ENCODE measurements at places on chromosomes 3 and 15. TPM values are rescaled to one million over a fixed set of nuclear protein-coding genes. Genes with fewer than 3 reads are reported as not detected.

DNA sequence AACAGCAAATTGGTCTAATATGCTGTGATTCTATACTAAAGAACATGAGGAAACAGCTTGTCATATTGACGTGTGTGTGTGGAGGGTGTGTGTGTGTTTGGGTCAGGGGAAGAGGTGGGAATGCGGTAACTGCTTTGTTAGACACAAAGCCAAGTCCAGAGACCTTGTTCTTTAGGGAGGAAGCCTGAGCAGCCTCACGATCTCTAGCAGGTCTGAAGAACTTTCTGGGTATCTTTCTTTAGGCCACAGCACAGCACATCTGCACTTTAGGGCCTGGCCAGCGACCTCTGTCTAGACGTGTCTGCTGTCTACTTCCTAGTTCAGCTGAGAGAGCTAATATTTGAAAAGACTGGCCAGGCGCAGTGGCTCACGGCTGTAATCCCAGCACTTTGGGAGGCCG lies 220.0 kb upstream of the TPRG1 start:
- peaks cover 5% of the 10 kb centered on the region for H3K4me1 ChIP-seq
- H3K27me3 ChIP-seq, result peaks cover 10% of the 10 kb centered on the region
- peaks cover 7% of the 10 kb centered on the region for H3K36me3 ChIP-seq
- H3K27ac ChIP-seq, result no peak overlapping the region
- no peak for DNase-seq

- H3K4me1 ChIP-seq, result peaks cover 11% of the 10 kb centered on the region
- DNase-seq, result no peak
- no peak overlapping the region for H3K27ac ChIP-seq
Observed at GRCh38 chr3:44999782-45000181, 23.7 kb downstream of the EXOSC7 start.

DNA sequence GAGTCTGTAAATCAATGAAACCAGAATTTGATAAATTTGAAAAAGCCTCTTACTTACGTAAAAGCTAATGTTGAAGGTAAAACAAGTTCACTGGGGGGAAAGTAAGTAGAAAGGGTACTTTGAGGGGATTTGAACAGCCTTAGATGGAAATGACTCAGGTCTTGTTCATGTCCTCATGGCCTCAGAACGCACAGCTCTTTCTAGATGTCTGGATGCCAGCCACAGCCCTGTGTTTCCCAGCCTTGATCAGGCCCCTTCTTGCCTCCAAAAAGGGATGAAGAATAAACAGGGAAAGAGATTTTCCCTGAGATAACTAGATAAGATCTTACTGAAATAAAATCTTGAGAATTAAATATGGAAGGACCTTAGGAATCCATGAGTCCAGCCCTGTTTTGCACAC lies 237.1 kb upstream of the GOLGA6L4 start:
- H3K4me1 ChIP-seq, result no peaks in the 10 kb centered on the region
- H3K27ac ChIP-seq, result no peak overlapping the region
- no peak overlapping the region for H3K4me3 ChIP-seq
- H3K27me3 ChIP-seq, result no peaks in the 10 kb centered on the region

Gene C3orf80
- total RNA-seq, result not detected

Gene CKMT1B
- 12.8 TPM for total RNA-seq

Gene FRMD5
- total RNA-seq, result 0.54 TPM

Gene CNTN6
- total RNA-seq, result not detected

Gene BHLHE40
- 15.2 TPM for total RNA-seq

Gene ADAMTSL3
- 0.64 TPM for total RNA-seq
